Stimulated activated CD4-positive, alpha-beta T cell treated with anti-CD3 and anti-CD28 coated beads, TNF-alpha, amount 100 ng/mL, for 1 hour (primary cell): ENCODE measurements at places on chromosomes 2 and 18.

DNA sequence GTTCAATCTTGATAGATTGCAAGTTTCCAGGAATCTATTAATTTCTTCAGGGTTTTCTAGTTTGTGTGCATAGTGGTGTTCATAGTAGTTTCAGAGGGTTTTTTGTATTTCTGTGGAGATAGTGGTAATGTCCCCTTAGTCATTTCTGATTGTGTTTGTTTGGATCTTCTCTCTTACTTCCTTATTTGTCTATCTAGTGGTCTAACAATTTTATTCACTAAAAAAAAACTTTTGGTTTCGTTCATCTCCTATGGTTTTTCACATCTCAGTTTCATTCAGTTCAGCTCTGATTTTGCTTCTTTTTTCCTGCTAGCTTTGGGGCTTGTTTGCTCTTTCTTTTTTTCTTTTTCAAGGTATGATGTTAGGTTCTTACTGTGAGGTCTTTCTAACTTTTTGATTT lies 94.5 kb downstream of the SNTG2 start:
- DNase-seq, result no peak

- no peak for DNase-seq
Measured at GRCh38 chr2:127154396-127154795, 47.4 kb upstream of the BIN1 start.

- DNase-seq, result no peak
Measured at GRCh38 chr18:31633392-31634330, 42.0 kb downstream of the TTR start.

DNA sequence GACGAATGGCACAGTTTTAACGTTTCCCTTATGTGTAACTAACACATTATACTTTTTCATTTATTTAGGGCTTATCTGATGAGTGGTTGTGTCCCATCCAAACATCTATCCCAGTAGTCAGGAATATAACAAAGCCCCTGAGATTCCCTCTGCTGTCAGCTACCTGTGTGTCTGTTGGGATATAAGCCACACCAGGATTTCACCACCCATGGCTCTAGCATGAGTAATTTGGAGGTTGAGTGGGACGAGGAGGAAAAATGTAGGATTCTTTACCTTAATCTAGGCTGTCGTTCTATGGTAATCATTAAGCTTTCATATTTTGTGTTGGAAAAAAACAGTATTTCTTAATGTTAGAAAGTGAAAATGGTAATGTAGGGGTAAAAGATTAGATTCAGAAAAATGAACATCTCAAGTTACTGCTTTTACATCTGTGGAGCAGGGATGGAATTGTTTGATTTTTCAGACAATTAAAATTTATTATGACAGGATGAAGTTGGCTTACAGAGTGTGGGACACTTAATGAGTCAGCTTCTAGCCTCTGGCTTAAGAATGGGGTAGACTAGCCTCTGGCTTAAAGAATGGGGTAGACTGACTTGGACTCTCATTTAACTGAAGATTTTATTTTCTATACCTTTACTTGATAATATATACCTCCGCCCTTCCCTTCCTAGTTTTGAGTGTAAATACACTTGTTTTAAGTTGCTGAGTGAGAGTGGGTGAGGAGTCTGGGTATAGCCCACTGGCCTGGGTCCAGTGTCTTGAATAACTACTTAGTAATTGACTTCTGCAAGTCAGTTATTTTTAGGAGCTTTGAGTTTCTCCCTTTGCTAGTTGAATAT lies 88.5 kb upstream of the RANBP2 start:
- no peak for DNase-seq

DNA sequence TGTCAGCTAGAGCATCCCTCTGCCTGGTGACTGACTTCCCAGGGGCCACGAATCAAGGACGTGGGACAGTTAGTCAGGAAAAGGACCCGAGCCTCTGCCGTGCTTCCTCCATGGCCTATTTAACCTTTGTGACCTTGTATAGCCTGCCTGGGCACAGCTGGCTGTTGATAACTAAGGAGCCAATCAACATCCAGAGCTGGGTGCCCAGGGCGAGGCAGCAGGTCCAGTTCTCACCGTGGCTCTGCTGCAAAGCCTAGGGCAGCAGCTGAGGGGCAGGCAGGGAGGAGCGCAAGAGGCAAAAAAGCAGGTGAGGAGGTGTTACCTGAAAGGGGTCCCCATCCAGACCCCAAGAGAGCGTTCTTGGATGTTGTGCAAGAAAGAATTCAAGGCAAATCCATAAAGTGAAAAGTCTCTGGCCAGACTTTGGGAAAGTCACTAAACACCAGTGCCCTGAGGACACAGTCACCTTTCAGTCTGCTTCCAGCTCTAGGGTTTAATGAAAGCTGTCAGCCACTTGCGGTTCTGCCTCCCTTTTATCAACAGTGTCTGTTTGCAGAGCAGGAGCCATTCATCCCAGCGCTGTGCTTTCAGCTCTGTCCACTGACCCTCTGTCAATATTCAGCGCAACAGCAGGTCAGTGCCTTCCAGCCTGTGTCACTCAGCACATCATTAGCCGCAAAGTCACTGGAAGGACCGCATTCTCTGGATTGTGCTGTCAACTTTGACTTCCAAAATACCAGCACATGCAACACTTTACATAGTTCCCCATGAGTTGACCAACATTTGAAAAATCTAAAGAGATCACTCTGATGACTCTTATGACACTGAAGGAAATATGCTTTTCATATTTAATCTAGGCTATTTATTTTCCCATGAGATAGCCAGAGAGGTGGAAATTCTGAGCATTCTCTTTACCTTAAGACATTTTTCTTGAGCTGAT lies 38.6 kb upstream of the ASAP2 start:
- DNase-seq, result no peak

- no peak for DNase-seq
Measured at GRCh38 chr2:230600881-230601280, 111.8 kb upstream of the CAB39 start.

- no peak for DNase-seq
Measured at GRCh38 chr2:231128541-231128940, 3.7 kb upstream of the HTR2B start.

- no peak for DNase-seq
Measured at GRCh38 chr2:16777123-16777870, 111.7 kb upstream of the CYRIA start.

DNA sequence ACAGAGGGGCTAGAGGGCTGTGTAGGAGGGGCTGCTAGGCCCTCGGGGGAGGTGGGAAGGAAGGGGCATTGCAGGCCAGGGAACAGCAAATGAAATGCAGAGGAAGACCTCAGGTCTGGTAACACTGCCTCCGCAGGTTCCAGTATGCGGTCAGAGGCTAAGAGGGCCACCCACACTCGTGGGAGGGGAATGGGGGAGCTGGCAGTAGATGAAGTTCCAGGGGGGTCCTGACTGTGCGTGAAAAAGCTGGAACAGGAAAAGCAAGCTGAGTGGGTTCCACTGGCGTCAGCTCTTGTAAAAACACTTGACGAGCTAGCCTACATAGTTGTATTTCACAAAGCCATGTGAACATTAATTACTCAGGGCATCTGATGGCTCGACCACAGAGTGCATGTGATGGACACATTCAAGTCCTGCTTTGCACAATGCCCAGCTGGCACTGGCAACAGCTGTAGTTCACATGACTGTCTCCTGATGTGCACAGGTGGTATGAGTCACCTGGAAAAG lies 29.0 kb upstream of the PTPN4 start:
- DNase-seq, result no peak
